Pulmonary artery endothelial cell (primary cell): ENCODE measurements at places on chromosomes 4 and X.

GRCh38 chr4:87326460-87326859, 3.8 kb upstream of the HSD17B13 start:
- DNase-seq, result no peak

- DNase-seq, result no peak
These were observed 19.3 kb downstream of the SLC25A53 start for GRCh38 chrX:104137496-104137895.

- DNase-seq, result no peak
These were observed 16.7 kb downstream of the HADH start for GRCh38 chr4:108006361-108006760.

DNA sequence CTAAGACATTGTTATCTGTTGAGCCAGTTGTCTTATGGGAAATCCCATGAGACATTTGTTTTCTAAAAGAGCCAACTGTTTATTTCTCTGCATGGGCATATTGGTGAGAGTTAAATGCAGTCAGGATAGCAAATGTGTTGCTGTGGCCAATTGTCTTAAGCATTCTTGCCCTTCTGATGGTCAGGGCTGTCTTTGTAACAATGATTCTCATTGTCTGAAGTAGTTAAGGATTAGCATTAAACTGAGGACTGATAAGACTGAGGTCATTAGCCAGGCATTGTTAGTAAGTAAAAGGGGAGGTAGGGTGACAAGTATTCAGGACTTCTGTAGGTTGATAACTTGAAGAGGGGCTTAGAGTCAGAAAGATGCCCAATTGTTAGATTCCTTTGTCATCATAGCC, 11.2 kb upstream of the MORF4L2 start:
- DNase-seq, result no peak

DNA sequence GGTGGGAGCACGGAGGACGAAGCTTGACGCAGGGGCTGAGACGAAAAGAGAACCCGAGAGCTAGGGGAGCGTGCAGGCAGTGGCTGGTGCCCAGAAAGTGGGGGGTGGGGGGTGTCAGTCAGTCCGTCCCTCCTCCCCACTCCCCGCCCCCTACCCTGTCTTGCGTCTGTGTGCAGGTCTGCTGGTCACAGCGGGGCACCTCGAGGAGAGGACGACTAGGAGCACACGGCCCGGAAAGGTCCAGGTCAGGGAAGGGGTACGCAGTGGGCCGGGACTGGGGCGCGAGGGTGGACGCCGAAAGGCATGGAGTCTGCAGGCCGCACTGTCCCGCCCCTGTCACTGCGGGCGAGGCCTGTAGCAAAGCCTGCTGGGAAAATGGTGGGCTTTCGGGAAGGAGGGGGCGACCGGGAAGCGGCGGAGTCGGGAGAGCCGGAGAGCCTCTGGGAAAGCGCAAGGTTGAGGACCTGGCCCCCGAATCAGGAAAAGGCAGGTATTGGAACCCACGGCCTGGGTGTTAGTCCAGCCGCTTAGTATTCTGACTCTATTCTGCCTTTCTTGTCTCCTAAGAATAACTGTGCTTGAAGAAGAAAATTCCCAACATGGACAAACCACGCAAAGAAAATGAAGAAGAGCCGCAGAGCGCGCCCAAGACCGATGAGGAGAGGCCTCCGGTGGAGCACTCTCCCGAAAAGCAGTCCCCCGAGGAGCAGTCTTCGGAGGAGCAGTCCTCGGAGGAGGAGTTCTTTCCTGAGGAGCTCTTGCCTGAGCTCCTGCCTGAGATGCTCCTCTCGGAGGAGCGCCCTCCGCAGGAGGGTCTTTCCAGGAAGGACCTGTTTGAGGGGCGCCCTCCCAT, 769 bp downstream of the TCEAL1 start:
- DNase-seq, result no peak
